ENCODE measurements at places on chromosomes 5 and 9.

- DNase-seq = peak; percentile 61
These were observed 76.8 kb downstream of the LMX1B start for GRCh38 chr9:126690431-126691051.

- peak; percentile 69 for DNase-seq
These were observed 142.6 kb downstream of the PBX3 start for GRCh38 chr9:125889476-125890419.

DNA sequence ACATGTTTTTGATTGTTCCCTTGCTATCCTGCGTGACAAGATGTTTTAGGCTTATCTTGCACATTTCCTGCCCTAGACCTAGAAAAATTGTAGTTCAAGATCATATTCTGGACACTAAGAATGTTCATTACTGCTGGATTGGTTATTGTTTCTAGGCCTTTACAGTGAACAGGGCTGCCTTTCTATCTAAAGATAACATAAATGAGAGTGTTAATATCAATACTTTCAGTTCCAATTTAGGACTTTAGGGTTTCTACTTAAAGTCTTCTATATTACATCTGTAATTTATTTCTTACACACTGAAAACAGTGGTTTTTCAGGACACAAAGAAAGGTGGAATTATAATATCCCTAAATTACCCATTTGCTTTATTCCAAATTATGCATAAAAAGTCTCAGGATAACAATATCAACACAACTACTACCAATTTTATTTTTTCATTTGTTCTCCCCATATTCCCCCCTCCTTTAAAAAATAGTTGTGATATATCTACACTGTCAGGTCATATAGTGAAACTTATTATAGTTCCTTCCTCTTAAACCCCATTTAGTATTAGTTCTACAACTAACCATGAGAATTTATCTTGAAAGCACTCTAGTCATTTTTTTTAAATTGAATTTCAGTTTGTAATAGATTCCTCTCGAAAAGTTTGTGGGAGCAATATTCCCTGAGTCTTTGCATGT lies 293.9 kb upstream of the RIOK2 start:
- DNase-seq = no peak

- no peak for DNase-seq
These were observed 58.6 kb upstream of the ZBED3 start for GRCh38 chr5:77145666-77146065.

DNA sequence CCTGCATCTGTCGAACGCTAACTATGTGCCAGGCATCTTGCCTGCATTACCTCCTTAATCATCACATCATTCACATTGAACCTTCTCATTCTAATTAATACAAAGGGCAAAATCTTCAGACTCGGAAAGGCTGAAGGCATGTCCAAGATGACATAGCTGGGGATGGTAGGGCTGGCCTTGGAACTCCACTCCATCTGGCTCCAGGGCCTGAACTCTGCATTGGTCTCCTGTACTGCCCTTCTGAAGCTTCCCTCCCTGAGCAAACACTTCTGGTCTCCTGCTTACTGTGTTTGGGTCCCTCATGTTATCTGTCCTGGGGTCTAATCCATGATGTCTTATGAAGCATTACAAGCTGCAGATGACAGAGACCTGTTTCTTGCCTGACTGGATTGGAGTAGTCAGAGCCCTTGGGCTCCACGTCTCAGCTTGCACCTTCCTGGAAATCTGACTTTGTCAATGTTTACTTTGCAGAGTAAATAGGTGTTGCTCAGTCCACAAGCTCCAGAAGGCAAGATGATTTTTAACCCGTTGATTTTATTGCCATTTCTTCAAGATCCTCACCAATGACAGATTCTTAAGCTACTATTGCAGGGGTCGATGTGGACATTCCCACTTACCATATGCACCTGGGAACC lies 106.1 kb downstream of the GALNT10 start:
- DNase-seq = no peak

- no peak for DNase-seq
These were observed 217.9 kb downstream of the TAF11L14 start for GRCh38 chr5:17852111-17852510.
